ENCODE measurements at places on chromosomes 16 and 17.

- no peak for DNase-seq
- peaks cover 10% of the 10 kb centered on the region for H3K4me1 ChIP-seq
- H3K36me3 ChIP-seq = no peaks in the 10 kb centered on the region
- H3K27ac ChIP-seq = peak overlapping the region; percentile 39
These were observed 16.4 kb downstream of the CDH5 start for GRCh38 chr16:66382966-66383299.

- no peaks in the 10 kb centered on the region for H3K36me3 ChIP-seq
- DNase-seq = no peak
- H3K4me1 ChIP-seq = no peaks in the 10 kb centered on the region
- H3K27me3 ChIP-seq = no peaks in the 10 kb centered on the region
- H3K27ac ChIP-seq = no peak overlapping the region
These were observed 108.6 kb upstream of the GOT2 start for GRCh38 chr16:58842746-58843145.

DNA sequence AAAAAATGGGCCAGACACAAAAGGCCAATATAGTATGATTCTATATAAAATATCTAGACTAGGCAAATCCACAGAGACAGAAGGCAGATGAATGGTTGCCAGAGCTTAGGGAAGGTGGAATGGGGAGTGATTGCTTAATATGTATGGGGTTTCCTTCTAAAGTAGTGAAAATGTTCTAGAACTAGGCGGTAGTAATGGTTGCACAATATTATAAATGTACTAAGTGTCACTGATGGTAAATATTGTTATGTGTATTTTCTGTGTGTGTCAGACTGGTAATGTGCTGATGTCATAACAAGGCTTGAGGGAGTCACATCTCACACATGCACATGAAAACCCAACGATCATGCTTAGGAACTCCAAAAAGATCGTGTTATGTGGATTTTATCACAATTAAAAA lies 106.9 kb upstream of the SIAH1 start:
- no peak for DNase-seq
- peaks cover 14% of the 10 kb centered on the region for H3K4me1 ChIP-seq
- H3K27ac ChIP-seq = no peak overlapping the region

DNA sequence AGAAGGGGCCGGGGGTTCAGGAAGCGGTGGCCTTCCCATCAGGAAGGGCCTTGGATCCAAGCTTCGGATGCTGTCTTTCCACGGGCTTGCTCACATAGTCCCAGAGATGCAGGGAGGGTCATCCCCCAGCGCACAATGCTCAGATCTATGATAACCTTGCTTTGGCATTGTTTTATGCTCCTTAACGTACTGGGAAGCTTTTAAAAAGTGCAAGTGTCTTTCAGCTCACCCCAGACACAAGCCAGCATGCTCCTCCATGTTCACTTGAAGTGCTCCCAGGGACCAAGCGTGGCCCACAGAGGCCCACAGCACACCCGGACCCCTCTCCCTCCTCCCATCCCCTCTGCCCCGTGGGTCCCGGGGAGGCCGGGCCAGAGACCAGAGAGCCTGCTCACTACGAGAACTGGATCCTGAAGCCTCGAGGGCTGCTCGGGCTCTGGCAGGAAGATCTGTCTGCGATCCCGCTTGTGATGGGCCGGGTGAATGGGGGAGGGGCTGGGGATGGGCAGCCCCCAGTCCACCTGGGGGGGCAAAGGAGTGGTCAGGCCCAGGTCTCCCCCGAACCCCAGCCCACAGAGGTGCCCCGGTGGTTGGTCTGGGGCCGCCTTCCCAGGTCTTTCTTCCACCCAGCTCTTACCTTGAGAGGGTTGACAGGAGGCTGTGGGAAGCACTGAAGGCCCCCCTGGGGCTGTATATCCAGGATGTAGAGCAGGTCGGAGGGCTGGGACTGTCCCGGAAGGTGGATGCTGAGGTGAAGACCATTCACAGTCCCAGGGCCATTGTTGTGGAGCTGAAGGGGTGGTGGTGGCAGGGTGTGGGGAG lies 11.8 kb upstream of the FAM171A2 start:
- no peak overlapping the region for H3K27ac ChIP-seq
- H3K4me3 ChIP-seq = no peak overlapping the region
- H3K36me3 ChIP-seq = no peaks in the 10 kb centered on the region
- peaks cover 28% of the 10 kb centered on the region for H3K4me1 ChIP-seq
- DNase-seq = no peak

DNA sequence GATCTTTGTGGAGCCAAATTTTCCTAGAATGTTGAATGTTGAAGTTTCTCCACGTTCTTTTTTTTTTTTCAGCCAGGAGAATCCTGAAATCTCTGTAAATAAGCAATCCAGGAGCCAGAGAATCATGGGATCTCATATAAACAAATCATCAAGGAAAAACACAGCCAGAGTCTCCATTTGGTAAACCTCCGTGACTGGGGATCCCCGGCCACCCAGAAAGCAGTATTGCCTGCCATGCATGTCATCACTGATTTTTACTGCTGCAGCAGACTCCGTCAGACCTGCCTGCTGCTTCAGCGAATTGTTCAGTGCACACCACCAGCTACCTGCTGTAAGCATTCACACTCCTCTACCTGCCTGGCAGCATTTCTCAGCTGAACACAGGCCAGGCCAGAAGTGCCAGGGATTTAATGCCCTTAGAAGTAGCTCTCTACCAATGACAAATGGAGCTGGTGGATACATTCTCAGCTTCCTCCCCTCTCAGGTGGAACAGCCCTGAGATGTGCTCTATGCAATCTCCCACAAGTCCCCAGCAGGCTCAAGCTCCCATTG lies 158.6 kb downstream of the CYLD start:
- no peaks in the 10 kb centered on the region for H3K36me3 ChIP-seq
- no peak for DNase-seq
- no peaks in the 10 kb centered on the region for H3K4me1 ChIP-seq

GRCh38 chr17:56699186-56699894 lies 105.8 kb downstream of the NOG start:
- peak; percentile 94 for DNase-seq
- peak overlapping the region; percentile 66 for H3K27ac ChIP-seq
- H3K27me3 ChIP-seq = no peaks in the 10 kb centered on the region

- no peaks in the 10 kb centered on the region for H3K36me3 ChIP-seq
- H3K27me3 ChIP-seq = no peaks in the 10 kb centered on the region
- peaks cover 36% of the 10 kb centered on the region for H3K4me1 ChIP-seq
- DNase-seq = peak; percentile 94
- no peak overlapping the region for H3K4me3 ChIP-seq
These were observed 9.0 kb upstream of the G6PC1 start for GRCh38 chr17:42891539-42892152.

DNA sequence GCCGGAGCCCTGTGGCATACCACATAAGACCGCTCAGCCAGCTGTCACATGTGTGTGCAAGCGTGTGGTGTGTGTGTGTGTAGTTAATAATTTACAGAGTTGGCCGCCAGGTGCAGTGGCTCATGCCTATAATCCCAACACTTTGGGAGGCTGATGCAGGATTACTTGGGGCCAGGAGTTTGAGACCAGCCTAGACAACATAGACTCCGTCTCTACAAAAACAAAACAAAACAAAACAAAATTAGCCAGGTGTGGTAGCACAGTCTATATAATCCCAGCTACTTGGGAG lies 20.4 kb downstream of the SOCS1 start:
- DNase-seq = no peak
- no peaks in the 10 kb centered on the region for H3K27me3 ChIP-seq
- no peaks in the 10 kb centered on the region for H3K36me3 ChIP-seq
- no peak overlapping the region for H3K4me3 ChIP-seq

DNA sequence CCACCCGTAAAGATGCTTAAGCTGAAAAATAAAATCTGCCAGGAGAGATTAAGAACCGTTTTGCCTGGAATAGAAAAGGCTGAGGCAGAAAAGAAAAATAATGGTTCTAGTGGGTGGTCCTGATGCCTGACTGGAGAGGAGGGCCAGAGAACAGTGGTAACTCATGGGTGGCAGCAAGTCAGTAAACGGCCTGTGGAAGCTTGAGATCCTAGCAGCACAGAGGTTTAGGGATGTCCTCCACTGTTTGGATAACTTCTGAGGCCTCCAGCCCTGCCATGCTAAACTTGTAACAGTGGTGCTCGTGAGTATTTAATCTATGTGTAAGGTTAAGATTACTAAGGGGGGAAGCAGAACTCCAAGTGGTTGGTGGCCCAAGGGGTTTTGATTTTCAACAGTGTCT lies 21.2 kb upstream of the PHAF1 start:
- no peak for DNase-seq
- H3K4me3 ChIP-seq = no peak overlapping the region
- no peaks in the 10 kb centered on the region for H3K27me3 ChIP-seq
- H3K4me1 ChIP-seq = no peaks in the 10 kb centered on the region
- H3K27ac ChIP-seq = no peak overlapping the region

GRCh38 chr17:927611-928461 lies 51.7 kb downstream of the NXN start:
- peak overlapping the region; percentile 50 for H3K27ac ChIP-seq
- peaks cover 23% of the 10 kb centered on the region for H3K4me1 ChIP-seq
- no peaks in the 10 kb centered on the region for H3K27me3 ChIP-seq
- no peak overlapping the region for H3K4me3 ChIP-seq
- DNase-seq = no peak
- peaks cover 3% of the 10 kb centered on the region for H3K36me3 ChIP-seq

DNA sequence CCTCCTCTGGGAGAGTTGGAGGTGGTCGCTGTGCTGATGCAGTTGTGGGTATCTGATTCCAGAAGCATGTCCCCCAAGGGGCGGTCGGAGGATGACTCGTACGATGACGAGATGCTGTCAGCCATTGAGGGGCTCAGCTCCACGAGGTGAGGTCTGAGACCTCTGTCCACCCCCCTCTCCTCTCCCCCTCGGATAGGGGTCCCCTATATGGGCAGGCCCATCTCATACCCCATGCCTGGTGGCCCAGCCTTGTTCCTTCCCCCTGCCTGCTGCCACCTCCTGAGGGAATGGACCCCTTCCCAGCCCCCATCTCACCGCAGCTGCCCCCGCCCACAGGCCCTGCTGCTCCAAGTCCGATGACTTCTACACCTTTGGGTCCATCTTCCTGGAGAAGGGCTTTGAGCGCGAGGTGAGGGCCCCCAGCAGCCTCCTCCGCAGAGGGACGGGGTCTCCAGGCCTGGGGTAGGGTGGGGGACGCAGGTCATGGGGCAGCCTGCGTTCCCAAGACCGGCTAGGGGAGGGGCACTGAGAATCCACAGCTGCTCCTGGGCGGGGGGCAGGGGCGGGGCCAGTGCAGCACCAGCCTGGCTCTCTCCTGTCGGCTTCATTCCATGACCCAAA lies 39.2 kb downstream of the ADCY7 start:
- H3K27me3 ChIP-seq = no peaks in the 10 kb centered on the region
- no peak overlapping the region for H3K27ac ChIP-seq
- H3K36me3 ChIP-seq = no peaks in the 10 kb centered on the region
- H3K4me3 ChIP-seq = no peak overlapping the region

- no peaks in the 10 kb centered on the region for H3K36me3 ChIP-seq
- no peaks in the 10 kb centered on the region for H3K27me3 ChIP-seq
- peak within 1 kb of the TSS; percentile 64 for H3K4me3 ChIP-seq
- H3K4me1 ChIP-seq = peaks cover 27% of the 10 kb centered on the region
These were observed at the start of gene RNF157 for GRCh38 chr17:76240461-76241203. Gene RNF157 (minus strand): TSS chr17:76240493. CDS start chr17:76240240, 253 bp downstream.

DNA sequence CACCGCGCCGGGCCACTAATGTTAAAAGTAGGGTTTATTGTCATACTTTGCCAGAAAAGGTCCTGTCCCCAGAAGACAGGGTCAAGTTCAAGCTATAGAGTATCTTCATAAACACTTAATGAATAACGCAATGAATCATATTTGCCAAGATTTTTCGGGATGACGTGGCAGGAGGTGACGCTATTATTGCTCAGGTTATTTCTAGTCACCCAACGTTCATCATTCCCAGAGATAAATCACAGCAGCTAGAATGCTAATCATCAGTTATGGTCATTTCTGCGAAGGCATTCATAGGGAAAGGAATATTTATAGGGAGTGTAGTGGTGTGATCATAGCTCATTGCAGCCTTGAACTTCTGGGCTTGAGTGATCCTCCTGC lies 2.0 kb downstream of the TMC5 start:
- no peak for DNase-seq
- H3K27ac ChIP-seq = no peak overlapping the region
- H3K4me1 ChIP-seq = no peaks in the 10 kb centered on the region

- H3K27me3 ChIP-seq = no peaks in the 10 kb centered on the region
- peak overlapping the region; percentile 70 for H3K4me3 ChIP-seq
- H3K4me1 ChIP-seq = peaks cover 64% of the 10 kb centered on the region
- H3K36me3 ChIP-seq = peaks cover 13% of the 10 kb centered on the region
These were observed 416 bp downstream of the KIFC3 start for GRCh38 chr16:57801809-57802340.

GRCh38 chr16:84876873-84877606 lies 57.3 kb downstream of the CRISPLD2 start:
- H3K4me3 ChIP-seq = no peak overlapping the region
- H3K36me3 ChIP-seq = peaks cover 55% of the 10 kb centered on the region
- no peaks in the 10 kb centered on the region for H3K27me3 ChIP-seq

DNA sequence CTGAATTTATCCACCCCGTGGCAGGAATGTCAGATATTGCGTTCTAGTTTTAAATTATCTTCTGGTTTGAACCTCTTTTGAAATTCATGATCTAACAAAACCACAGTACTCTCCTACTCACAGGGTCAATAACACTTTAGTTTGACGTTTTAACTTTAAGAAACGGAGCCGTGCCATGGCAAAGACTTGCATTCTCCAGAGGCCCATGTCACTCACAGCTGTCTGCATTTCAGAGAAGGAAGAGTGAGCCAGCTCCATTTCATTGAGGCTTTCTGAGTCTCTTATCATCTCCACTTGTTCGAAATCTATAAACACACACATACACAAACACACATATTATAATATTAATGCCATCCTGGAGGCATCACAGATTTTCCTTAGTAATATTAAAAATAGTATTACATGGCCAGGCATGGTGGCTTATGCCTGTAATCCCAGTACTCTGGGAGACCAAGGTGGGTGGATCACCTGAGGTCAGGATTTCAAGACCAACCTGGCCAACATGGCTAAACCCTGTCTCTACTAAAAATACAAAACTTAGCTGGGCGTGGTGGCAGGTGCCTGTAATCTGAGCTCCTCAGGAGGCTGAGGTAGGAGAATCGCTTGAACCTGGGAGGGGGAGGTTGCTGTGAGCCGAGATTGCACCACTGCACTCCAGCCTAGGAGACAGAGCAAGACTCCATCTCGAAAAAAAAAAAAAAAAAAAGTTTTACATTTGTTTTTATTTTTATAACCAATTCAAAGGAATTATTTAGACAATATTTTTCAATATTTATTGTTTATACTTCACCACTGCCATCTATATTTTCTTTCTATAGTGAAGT lies 35.6 kb downstream of the ABCA6 start:
- no peak overlapping the region for H3K4me3 ChIP-seq
- no peaks in the 10 kb centered on the region for H3K4me1 ChIP-seq
- DNase-seq = no peak
- H3K27me3 ChIP-seq = no peaks in the 10 kb centered on the region
- H3K27ac ChIP-seq = no peak overlapping the region

- no peak overlapping the region for H3K4me3 ChIP-seq
- DNase-seq = peak; percentile 75
- no peak overlapping the region for H3K27ac ChIP-seq
These were observed 116.5 kb downstream of the PARN start for GRCh38 chr16:14513389-14514107.

GRCh38 chr16:54446639-54447038 lies 160.1 kb upstream of the IRX3 start:
- DNase-seq = no peak
- H3K4me3 ChIP-seq = no peak overlapping the region
- no peak overlapping the region for H3K27ac ChIP-seq
- H3K36me3 ChIP-seq = no peaks in the 10 kb centered on the region
